ENCODE measurements at places on chromosomes 5 and 9.

GRCh38 chr9:70220216-70220615, 38.6 kb upstream of the SMC5 start:
- no peak for DNase-seq

GRCh38 chr5:116299746-116300640, 215.2 kb downstream of the COMMD10 start:
- DNase-seq: no peak

DNA sequence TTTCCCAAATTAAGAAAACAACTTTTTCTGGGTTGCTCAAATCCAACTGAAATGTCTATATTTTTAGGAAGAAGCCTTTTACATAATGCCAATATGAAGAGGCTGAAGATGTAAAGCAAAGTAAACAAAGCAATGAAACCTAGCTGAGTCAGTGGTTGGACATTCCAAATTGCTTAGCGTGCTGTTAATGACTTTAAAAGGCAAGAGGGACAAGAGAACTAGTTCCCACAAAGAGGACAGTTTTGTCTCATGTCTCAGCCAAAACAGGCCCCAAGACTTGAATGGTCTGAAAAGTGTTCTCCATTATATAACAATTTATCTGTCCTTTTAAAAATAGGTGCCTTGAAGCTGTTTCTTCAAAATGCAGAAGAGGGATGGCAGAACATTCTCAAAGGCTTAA, 407.0 kb downstream of the ENC1 start:
- no peak for DNase-seq

DNA sequence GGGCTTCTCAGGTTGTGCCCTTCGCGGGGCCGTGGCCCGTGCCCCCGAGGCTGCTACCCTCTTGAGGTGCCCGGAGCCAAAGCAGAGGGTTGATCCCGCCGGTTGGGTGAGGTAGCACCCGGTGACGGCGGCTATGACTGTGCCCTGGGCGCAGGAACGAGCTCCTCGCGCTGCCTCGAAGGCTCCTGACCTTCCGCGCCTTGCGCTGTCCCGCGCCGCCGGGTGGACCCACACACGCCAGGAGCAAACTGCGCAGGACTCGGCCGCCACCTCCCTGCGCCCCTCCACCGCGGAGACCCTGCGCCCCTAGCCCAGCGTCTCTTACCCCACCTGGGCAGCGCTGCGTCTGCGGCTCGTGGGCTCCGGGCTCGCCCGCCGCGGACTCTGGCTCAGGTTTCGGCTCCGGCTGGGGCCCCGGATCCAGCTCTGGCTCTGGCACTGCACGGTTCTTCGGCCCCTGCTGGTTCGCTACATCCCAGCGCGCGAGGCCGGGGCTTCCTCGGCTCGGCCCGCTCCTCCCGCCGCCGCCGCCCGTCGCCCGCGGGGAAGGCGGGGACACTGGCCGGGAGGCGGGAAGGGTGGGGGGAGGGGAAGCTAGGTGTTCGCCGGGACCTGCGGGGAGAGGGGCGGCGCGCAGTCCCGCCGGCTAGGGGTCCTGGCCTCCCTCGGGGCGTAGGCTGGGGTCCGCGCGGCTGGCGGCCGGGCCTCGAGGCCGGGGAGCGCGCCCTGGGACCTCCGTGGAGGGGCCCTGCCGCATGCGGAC, 5.4 kb upstream of the PITX1 start:
- DNase-seq: no peak

DNA sequence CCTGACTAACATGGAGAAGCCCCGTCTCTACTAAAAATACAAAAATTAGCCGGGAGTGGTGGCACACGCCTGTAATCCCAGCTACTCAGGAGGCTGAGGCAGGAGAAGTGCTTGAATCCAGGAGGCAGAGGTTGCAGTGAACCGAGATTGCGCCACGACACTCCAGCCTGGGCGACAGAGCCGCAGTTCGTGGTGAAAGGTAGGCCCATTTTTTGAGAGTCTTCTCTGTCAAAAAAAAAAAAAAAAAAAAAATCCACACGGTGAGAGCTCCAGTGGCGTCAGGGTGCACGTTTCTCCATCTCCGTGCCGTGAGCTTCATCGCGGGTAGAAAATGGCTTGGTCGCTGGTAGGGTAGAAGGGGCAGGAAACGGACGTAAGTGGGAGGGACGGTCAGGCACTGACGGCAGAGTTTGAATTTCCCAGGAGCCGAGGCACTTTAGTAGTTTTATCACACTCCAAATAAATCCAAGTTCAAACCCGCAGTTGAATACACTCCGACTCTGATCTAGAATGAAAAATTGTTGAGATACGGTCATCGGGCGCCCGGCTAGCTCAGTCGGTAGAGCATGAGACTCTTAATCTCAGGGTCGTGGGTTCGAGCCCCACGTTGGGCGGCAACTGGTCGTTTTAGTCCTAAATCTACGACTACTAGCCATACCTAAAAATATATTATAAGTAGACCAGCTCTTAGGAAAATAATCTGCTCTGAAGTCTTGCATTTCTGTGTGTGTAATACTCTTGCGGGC, 2.4 kb upstream of the TRIM7 start:
- peak; percentile 81 for DNase-seq

GRCh38 chr9:36831381-36832161, 202.5 kb downstream of the PAX5 start:
- DNase-seq: no peak

GRCh38 chr5:173197375-173197891, 37.6 kb downstream of the NKX2-5 start:
- no peak for DNase-seq

DNA sequence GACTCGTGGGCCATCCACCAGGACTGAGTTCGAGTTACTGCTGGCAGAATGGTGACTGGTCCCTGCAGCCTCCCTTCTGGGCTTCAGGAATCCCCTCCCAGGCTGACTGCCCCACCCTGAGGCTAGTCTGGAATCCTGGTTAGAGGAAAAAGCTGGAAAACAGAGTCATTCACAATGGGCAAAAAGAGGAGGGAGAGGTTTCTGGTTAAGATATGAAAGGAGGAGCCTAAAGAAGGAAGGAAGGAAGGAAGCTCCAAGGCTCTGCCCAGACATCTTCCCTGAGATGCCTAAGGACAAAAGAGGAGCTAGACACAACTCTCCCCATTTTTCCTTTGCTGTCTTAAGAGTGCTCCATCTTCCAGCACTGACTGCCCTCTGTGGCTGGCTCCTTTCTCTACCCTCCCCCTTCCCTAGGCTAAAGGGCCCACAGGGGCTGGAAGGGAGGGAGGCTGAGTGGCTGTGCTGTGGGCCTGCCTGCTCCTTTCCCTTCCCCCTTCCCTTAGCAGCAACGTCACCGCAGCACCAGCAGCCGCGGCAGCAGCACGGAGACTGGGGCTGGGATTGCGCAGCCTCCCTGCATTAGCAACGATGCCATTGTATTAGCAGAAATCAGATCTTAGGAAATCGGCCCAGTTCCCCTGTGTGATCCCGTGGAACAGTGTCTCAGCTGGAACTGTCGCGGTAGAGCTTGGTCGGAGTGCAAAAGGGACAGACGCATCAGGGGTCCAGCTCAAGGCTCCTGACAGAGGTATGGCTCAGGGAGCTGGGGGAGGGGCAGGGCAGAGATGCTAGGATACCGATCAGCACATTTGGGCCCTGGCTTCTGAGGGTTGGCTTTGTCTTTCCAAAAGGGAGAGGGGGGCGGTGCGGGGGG, 48.7 kb downstream of the RUSC2 start:
- peak; percentile 48 for DNase-seq

GRCh38 chr5:136811086-136811485, 445.7 kb upstream of the TRPC7 start:
- DNase-seq: no peak

DNA sequence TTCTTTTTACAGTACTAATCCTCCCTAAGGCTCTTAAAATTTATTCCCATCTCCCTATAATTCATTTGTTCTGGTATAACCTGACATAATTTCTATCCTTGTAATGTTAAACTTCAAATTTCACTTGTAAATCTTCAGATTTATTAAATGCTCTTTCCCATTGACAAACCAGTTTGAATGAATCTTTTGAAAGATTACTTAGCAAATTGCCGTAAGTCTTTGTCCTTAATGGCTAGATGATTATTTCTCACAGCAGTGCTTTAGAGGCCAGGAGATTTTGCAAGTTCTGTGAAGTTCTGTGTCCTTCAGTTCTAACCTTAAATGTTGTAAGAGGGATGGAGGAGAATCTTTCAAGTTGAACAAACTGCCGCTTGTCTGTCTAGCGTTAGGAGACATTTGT, 4.2 kb downstream of the SLC44A1 start:
- DNase-seq: no peak

DNA sequence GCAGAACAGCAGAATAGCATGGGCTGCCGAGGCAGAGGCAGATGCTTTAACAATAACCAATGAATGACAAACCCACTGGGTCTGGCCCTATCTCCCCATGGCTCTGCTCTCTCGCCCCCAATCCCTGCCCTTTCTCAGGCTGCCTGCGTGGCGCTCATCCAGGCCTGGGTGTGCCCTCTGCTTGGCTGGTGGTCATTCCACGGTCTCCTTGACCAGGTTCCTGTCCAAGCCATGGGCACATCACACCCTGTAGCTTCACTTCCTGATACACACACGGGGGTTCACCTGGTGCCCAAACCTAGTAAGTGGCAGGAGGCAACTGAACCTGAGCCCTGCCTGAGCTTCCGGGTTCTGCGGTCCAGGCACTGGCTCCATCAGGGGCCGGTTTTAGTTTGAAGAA, 87.6 kb downstream of the DAP start:
- no peak for DNase-seq

GRCh38 chr9:68975365-68976043, 38.4 kb downstream of the PRKACG start:
- no peak for DNase-seq

- peak; percentile 74 for DNase-seq
Measured at GRCh38 chr9:133935328-133936005, 56.7 kb downstream of the VAV2 start.
